Activated T-cell treated with anti-CD3 and anti-CD28 coated beads for 48 hours (primary cell): ENCODE measurements at places on chromosomes 1 and 21.

DNA sequence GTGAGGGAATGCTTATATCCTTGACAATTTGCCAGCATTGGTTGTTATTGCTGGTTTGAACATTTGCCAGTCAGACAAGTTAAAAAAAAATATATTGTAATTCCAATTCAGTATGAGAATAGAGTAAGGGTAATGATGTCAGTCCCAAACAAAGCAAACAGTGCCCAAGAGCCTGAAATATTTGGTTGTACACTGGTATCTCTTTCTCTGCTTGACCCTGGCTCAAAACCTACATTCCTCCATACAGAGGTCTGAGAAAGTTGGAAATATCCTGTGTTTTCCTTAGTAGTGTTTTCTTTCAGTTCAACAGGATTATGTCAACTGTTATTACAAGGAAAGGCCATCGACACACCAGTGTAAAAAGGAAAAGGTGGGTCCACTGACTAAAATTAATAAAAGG is 145.6 kb downstream of the MRPL39 start:
- DNase-seq = no peak

DNA sequence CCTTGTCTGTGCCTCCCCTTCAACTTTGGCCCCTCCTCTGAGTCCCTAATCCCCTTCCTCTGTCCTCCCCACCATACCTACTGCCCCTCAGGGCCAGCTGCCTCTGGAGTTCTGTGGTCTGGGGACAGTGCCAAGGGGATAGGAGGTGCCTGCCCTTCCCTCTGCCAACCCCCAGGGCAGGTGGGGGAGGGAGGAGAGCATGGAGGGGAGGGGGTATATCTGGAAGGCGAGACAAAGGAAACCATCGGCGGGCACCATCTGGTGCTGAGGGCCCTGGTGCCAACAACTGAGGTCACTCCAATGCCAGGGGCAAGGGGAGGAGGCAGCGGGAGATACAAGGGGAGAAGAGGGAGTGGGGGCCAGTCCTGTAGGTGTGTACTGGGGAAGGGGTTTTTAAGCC is 9.6 kb downstream of the RAB25 start:
- no peak for DNase-seq

GRCh38 chr1:2791027-2791760 is 10.3 kb downstream of the TTC34 start:
- DNase-seq = no peak

- no peak for DNase-seq
Measured at GRCh38 chr1:90336552-90337324, 341.8 kb downstream of the ZNF326 start.

GRCh38 chr21:25490742-25491141 is 116.5 kb downstream of the MRPL39 start:
- DNase-seq = no peak

DNA sequence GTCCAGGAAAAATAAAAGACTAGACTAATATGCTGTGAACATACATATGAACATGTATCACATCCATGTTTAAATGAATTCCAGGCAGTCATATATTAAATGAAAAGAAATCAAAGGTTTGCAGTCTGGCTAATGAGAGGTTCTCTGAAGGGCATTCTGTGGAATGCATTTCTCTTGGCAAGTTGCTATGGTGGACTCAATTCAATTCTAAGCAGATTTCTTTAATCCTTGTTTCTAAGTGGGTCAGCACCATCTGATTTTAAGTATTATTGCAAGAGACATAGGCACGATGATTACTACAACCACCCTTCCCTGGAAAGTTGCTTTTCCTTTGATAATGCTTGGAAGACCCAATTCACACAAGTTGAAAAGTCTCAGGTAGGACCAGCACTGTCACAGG is 23.9 kb upstream of the ABCA4 start:
- DNase-seq = no peak

DNA sequence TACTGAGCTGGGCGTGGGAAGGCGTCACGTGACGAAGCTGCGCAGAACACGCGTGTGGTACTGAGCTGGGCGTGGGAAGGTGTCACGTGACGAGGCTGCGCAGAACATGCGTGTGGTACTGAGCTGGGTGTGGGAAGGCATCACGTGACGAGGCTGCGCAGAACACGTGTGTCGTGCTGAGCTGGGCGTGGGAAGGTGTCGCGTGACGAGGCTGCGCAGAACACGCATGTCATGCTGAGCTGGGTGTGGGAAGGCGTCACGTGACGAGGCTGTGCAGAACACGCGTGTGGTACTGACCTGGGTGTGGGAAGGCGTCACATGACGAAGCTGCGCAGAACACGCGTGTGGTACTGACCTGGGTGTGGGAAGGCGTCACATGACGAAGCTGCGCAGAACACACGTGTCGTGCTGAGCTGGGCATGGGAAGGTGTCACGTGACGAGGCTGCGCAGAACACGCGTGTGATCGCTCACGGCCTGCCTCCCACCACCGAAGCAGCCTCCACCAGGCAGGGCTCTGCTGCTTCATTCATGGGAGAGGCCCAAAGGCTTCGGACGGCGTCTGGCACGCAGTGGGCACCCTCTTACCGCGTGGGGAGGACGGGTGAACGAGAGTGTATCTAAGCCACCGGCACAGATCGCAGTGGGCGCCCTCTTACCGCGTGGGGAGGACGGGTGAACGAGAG is 24.0 kb downstream of the CFAP74 start:
- no peak for DNase-seq

- DNase-seq = no peak
Measured at GRCh38 chr1:155049651-155050559, 1.2 kb upstream of the ADAM15 start.

DNA sequence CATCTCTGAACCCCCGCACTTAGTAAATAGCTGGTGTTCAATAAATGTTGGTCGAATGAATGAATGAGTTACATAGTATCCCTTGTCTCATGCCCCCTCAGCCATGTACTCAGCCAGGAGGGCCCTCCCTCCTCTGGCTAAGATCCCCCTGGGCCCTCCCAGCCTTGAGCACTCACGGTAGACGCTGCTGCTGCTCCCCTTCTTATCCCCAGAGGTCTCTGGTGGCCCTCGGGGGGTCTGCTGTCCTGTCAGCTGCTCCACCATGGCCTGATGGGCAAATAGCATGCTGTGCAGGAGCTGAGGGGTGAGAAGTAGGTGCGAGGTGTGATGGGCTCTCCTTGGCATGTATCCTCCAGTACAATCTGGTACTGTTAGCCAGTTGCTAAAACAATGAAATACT is 1.9 kb downstream of the ETV3L start:
- DNase-seq = no peak

- DNase-seq = no peak
Measured at GRCh38 chr21:42344631-42345030, 6.2 kb downstream of the TFF2 start.

DNA sequence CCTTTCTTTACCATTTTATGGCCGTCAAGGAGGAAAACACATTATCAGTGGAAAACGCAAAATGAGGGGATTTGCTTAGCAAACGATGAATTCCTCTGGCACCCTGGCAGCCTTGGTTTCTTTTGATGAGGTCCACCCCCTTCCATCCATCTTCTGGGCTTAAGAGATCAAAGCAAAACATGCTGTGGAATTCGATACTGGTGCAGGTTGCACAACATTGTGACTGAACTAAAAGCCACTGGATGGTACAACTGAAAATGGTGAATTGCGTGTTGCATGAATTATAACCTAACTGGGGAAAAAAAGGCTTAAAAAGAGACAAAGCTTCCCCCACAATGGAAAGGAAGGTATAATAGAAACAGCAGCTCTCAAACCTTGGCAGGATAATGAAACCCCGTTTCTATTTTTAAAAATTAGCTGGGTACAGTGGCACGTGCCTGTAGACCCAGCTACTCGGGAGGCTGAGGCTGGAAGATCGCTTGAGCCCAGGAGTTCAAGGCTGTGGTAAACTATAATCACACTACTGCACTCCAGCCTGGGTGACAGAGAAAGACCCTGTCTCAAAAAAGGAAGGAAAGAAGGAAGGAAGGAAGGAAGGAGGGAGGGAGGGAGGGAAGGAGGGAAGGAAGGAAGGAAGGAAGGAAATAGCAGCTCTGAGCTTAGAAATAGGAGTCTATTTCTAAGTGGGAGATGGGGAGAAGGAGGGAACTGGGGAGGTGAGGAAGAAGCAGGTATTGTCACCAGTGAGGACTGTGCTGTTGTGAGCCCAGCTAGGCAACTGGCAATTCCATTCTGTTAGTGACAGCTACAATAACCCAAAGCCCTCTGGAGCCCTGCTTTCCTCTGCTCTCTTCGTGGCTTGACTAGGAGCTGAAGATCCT is 29.0 kb upstream of the LGALS8 start:
- DNase-seq = no peak

DNA sequence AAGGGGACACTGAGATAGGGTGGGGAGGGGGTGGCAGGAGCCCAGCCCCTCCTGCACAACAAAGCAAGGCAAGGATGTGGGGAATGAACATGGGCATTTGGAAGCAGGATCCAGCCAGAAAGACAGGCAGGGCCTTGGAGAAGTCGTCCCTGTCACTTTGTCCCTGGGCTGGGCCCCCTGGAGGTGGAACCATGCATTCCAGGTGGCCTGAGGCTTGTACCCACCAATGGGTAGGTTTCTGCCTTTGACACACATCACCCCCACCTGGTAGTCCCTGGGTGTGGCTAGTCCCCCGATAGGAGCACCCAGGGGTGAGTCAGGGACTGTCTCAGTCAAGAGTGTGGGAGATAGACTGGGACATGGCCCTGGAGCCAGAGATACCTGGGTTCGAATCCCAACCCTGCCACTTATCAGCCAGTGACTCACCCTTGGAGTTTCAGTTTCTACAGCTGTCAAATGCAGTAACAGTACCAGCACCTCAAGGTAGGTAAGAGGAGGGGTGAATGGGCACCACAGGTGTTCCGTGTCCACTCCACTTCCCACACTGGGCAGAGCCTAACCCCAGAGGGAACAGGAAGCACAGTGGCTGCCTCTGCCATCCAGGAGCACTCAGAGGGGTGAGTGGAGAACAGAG is 10.0 kb downstream of the PLA2G2D start:
- DNase-seq = no peak

DNA sequence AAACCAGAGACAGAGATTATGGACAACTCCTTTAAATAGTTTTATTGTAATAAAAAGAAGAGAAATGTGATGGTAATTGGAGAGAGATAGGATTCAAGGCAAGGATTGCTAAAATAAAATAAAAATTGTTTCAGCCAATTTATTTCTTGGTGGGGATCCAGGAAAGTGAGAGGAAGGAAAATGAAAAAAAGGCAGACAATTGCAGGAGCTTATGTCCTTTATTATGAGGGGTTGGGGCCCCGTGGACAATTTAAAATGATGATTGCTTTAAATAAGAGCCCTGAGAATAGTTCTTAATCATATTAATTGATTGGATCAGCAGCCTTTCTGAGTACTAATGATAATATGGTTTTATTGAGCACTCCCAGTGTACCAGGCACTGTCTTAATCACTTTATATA is 40.2 kb downstream of the RGS2 start:
- DNase-seq = no peak

GRCh38 chr1:36934061-36934460 is 100.3 kb downstream of the GRIK3 start:
- DNase-seq = no peak

- no peak for DNase-seq
Measured at GRCh38 chr1:233006108-233006507, 55.7 kb downstream of the NTPCR start.
